ENCODE measurements at places on chromosomes 5 and 9. TPM values are rescaled to one million over a fixed set of nuclear protein-coding genes. Genes with fewer than 3 reads are reported as not detected.

Gene SPINK1
- not detected for polyA plus RNA-seq

Gene RGS7BP
- polyA plus RNA-seq = not detected

Gene SLCO6A1
- polyA plus RNA-seq = not detected

Gene NRARP
- polyA plus RNA-seq = not detected

Gene ARL14EPL
- not detected for polyA plus RNA-seq

Gene SLC45A2
- polyA plus RNA-seq = not detected

Gene SPATA31A3
- polyA plus RNA-seq = not detected

Gene CDO1
- polyA plus RNA-seq = not detected

Gene RNF208
- polyA plus RNA-seq = not detected

Gene RASGEF1C
- not detected for polyA plus RNA-seq

Gene FNBP1
- 136 TPM for polyA plus RNA-seq

Data from naive thymus-derived CD8-positive, alpha-beta T cell (primary cell).